ENCODE measurements at places on chromosomes 3 and 15.

DNA sequence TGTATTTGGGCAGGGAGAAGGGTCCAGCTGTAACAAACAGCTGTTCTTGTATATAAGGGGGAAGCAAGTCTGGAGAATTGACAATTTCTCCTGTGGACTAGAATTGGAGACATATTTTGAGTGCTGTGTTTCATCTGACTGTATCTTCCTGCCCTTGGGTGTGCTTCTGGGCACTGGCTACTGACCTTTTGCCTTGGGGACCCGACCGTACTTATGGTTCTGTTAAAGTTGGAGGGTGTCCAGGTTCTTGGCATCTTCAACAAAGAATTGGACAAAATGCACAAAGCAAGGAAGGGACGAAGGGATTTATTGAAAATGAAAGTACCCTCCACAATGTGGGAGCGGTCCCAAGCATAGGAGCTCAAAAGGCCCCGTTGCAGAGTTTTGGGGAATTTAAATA, 31.0 kb downstream of the MAP2K1 start:
- DNase-seq = no peak

GRCh38 chr15:93664213-93664956, 567.0 kb upstream of the MCTP2 start:
- no peak for DNase-seq

DNA sequence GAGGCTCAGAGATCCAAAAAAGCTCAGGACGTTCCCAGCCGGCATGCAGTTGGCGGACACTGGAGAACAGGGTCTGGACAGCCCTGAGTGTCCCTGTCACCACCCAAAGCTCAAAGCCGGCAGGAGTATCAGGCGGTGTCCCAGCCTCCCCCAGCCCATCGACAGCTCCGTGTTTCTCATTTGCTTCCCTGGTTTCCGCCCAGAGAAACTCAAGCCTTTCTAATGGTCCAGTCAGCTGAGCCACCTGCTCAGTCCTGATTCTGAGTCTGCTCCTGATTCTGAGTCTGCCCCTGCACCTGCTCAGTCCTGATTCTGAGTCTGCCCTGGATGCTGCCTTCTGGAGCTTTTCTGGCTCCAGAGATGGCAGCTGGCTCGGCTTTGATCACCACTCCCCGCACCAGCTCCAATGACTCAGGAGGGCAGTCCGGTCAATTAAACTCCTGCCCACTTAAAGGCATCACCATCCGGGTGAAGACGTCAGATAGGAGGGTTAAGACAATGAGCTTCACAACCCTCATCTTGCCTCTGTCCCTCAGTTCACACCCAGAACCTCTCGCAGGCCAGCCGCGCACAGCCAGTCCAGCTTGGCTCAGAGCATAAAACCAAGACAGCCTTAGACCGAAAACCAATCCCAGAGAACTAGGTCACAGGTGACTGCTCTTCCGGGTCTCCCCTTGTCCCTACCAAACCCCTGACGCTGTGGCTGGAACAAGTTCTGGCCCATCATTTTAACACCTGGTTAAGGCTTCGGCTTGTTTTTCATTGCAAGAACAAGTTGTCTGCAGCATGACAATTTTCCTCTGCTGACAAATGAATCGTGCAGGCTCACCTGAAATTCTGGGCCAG, 6.8 kb downstream of the PCSK6 start:
- DNase-seq = no peak

DNA sequence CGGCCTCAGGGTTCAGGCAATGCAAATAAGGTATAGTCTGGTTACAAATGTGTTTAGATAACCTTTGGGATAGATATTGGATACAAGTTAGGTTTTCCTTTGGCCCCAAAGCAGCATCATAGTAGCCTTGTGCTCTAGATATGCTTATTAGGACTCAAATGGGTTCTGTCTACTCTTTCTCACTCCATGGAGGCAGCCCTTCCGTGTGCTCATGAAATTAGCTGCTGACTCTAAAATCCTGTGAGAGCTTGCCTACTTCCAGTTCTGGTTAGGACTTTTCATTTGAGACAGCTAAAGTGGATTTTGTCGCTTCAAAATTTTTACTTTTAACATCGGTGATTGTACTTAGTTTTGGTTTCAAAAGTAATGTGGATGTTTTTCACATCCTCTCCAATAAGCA, 1.6 kb downstream of the CDV3 start:
- DNase-seq = no peak

DNA sequence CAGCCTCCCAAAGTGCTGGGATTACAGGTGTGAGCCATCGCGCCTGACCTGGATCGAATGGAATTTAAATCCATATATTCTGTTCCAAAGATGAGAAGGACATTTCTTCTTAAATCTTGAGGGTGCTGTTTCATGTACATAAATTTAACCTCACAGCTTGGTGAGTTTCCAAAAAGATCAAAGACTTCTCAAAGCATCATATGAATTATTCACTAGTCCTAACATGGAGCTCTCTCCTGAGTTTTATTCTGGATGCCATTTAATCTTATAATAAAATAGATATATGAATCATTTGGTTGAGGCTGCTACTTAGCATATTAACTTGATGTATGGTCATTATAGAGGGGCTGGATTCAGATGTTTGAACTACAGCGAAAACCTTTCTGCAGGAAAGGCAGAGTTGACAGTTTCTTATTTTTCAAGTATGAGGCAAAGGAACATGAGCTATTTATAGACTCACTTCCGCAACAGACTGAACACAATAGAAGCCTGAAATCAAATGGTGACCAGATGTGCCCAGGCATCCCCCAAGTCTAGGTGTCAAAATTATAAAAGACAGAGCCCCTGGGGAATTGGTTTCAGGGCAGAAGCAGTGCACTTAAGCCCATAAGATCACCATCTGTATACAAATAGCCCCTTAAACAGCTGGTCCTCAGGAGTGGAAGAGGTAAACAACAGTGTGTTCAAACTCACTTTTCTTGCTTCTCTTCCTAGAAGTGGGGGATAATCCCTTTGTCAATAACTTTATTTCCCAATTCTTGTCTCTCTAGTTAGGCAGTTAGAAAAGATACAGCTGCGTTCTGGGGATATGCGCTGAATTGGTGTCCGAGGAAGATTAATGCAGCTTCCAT, 29.7 kb downstream of the STARD9 start:
- no peak for DNase-seq

DNA sequence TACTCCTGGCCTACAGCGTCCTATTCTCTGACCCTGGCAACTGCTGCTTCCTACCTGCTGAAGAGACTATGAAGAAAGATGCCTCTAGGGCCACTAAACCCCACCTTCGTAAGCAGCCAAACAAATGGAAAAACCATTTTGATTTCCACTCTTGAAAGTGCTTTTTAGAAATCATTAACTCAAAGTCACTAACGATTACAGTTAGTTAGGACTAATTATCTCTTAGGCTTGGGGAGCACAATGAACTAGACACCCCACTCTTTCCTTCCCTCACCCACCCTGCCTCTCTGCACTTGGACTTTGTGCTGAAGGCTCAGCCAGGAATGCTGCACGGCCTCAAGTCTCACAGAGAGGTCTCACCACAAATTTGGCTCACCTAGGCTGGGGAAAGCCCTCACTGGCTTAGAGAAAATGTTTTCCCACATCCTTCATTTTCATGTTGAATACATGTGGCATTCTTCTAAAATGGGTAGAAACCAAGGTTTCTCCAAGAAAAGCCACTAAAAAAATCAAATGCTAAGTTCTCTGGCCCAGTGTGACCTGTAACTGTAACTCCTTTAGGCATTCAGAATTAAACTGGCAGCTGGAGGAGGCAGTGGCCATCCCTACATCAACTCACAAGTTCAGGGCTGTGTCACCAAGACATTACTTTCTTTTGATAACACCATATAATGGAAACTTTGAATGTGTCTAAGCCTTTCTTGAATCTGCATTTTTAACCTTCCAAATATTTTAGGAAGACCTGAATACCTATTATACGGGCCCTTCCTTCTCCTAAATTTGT, 47.1 kb downstream of the NPTN start:
- DNase-seq = no peak

DNA sequence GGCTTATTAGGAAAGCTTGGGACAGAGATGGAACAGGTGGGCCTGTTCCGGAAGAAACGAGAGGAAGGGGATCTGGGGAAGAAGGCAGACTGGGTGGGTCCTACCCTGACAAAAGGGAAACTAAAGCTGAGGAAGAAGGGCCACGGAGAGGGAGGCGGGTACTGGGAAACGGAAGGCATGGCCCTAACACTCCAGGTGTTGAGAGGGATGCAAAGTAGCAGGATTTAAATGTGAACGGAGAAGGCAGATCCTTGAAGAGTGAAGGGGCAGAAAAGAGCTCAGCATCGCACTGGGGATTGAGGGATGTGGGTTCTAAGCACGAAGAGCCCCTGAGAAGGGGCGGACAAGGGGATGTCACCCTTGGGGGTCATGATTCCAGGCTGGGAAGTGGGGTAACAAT, 735 bp downstream of the STIMATE start:
- DNase-seq = no peak

DNA sequence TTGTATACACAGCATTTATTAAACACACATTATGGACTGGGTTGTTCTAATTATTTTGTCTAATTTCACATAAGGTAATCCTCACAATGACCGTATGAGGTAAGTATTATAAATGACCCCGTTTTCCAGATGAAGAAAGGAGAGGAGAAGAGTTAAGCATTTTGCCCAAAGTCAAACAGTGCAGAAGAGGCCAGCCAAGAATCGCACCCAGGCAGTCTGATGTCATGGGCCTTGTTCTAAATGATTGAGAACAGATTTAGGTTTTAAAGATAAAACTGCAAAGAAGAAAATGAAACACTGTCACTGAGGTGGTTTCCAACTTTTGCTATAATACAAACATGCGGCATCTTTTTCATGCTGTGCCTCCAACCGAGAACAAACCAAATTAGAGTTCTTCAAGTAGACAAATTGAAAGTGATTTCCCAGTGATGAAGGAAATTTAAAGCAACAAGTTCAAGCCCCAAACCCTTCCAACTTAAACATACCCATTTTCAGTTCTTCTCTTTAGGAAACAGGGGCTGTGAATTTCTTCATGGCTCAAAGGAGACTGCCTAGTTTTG, 155.3 kb downstream of the THRB start:
- DNase-seq = no peak

DNA sequence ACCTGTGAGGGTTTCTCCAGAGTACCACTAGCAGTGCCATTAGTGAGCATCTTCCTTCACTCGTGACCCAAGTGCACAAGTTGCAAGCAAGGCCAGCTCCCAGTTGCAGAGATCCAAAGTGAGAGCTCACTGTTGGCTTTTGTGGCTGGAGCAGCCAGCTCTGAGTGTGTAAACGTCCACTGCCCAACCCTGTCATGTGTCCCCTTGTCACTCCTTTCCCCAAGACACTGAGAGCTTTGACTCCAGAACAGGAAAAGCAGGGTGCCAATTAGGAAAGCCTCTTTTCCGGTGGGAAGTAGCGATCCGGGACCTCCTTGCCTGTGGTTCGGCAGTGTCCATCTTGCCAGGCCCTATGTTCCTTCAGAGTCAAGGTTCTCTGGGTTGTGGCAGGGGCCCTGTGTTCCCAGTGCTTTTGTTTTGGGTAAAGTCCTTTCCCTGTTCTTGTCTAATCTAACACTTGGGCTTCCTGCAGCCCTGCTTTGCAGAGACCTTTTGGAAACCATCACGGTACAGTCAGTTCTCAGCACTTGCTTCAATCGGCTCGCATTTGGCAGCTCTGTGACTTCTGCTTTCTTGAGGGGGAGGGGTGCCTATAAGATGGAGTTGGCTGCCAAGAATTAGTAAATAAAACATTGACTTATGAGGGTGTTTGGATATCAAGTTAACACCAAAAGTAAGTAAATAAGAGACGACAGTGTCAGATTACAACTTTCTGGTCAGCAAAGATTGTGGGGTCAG, 90.5 kb downstream of the DNASE1L3 start:
- no peak for DNase-seq

DNA sequence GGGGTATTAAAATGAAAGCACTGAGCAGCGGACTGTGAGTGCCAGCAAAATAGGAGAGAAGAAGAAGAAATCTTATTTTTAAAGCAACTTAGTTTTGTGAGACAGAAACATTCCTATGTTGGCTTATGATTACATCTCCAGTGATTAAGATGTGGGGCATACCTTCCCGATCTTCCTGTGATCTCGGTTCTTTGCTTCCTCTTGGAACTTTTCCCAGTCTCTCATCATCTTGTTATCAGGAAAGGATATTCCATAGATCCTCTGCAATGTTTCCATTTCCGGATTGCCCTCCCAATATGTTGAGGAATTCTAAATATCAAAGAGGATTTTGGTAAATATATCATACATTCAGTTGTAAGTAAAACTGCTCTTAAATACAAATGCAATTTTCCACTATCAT, 22.2 kb downstream of the TARS3 start:
- DNase-seq = no peak

GRCh38 chr3:4633078-4634004, 140.2 kb downstream of the ITPR1 start:
- peak; percentile 19 for DNase-seq

GRCh38 chr15:93170329-93170728, 81.3 kb upstream of the RGMA start:
- no peak for DNase-seq

DNA sequence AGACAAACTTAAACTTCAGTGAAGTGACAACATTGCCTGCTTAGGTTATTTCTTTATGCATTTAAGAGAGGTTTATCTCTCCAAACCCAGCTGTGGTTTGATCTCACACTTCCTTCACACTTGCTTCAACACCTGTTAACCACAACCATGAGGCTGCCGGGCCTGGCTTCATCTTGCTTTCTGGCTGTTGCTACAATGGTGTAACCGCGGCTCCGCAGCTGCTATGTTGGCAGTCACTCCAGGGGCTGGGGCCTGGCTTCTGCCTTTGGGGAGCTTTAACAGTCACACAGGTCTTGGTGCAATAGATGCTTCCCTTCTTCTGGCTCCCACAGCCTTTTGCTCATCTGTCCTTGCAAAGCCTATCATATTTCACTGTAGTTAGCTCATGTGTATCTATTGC, 72.9 kb upstream of the MNS1 start:
- DNase-seq = no peak

- DNase-seq = no peak
Measured at GRCh38 chr3:48268936-48269561, 28.1 kb downstream of the ZNF589 start.

DNA sequence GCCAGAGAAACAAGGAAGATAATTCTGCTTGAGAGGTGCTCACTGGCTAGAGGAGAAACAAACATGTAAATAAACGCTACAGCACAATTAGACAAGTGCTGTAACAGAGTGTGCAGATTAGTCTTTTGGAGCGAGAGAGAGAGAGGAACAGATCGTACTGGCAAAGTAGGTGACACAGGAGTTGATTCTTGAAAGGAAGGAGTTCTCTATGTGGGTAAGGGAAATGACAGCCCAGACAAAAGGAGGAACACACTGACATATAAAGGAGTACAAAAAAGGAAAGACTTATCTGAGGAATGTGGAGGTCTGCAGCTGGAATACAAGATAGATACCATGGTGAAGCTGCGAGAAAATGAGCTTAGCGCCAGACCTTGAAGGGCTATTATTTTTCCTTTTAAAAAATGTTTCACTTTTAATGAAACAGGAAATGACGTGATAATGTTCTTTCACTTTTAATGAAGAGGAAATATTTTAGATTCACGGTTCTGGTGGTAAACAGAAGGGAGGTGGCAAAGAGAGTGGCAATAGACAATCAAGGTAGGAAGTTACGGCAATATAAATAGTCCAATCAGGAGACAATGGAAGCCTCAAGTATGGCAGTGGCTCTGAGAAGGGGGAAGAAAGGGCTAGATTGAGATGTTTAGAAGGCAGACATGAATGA, 202.9 kb downstream of the VPS13C start:
- DNase-seq = no peak

Data from GM04504 (cell line).